ENCODE measurements at places on chromosomes 16 and 17.
A peak's percentile ranks its signal among the peaks of the same experiment; 100 is the strongest.

DNA sequence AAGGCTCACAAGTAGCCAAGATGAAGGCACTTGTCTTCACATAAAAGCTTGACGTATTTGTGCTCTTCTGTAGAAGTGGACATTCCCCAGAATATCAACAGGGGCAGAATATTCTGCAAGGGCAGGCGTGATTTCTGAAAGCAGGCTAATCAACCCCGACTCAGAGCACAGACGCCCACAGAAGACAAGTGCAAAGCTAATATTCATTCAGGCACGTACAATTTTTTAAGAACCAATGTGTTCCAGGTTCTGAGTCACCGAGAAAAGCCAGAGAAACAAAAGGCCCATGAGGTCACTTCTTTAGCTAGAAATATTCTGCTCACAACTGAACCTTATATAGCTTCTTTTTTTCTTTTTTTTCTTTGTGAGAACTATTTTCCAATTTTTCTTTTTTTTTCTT lies 121.6 kb downstream of the DNAH9 start:
- DNase-seq, result no peak

DNA sequence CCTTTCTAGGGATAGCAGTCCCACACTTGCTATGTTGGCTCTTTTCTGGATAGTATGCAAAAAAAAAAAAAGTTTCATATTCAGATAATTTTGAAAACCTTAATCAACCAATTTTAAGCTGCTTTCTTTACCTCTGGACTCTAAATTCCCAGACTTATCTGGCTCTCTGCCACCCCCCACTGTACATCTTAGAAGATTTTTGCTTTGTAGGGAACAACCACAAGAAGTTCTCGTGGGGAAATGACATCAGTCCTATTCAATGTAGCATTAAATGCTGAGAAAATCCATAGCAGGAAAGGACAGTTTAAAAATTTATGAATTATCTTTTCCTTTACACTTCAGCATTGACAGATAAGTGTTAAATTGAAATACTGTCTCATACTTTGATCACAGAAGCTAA lies 562.7 kb upstream of the HSBP1 start:
- DNase-seq, result no peak

DNA sequence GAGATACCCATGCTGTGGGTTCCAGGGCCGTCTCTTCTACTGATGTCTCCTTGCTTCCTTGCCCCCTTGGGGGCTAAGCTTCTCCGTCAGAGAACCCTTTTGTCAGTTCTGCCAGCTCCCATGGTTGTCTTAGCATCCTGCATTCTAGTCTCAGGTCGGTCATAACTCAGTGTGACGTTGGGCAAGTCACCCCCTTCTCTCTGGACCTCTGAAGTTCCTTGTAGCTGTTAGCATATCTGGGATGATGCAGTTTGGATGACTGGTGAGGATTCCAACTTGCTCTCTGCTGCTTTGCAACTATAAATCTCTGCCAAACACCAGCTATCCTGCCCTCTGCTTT lies 8.9 kb upstream of the MYL4 start:
- no peak for DNase-seq

GRCh38 chr17:48455791-48456190 lies 25.8 kb upstream of the SKAP1 start:
- DNase-seq, result no peak

GRCh38 chr16:21685034-21685455 lies 21.3 kb downstream of the OTOA start:
- no peak for DNase-seq

DNA sequence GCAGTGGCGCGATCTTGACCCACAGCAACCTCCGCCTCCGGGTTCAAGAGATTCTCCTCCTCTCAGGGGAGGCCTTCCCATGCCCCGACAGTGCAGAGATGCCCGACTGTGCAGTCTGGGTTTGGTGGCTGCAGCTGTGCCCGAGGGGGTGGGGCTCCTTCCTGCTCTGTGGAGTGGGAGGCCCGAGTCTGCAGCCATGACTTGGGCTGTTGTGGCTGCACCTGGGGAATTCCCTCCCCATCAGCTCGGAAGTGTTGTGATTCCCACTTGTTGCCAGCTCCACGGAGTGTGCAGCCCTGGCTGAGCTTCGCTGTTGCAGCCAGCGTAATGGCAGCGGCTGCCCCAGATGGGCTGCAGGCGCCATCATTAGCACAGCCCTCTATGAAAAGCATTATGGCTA lies 66.4 kb upstream of the SMIM36 start:
- DNase-seq, result peak; percentile 62

DNA sequence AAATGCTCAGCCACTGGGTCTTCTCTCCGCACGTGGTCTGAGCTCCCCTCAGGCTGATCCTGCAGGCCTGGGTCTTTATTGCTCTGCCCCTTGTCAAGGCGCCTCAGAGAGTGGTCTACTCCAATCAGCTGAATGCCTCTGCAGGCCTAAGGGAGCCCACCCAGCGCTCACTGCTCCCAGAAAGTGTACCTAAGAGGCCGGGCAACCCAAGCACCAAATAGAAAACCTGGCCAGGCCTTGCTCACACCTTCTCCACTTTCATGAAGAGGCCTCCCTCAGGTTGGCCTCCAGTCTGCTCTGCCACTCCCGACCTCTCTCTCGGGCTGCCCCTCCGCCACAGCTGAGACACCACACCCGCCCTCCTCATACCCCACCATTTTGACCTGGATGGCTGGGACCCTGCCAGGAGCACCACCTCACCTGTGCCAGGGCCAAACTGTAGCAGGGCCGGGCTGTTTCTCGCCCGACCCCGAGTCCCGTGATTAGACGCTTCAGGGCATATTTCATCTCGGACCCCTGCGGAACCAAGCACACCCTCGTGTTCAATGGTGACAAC lies 665 bp downstream of the MYBBP1A start:
- no peak for DNase-seq

GRCh38 chr16:88295671-88296436 lies 86.9 kb upstream of the ZNF469 start:
- DNase-seq, result no peak

- DNase-seq, result no peak
These were observed 23.0 kb downstream of the RARA start for GRCh38 chr17:40331743-40332641.

GRCh38 chr16:17135439-17135838 lies 335.3 kb downstream of the XYLT1 start:
- no peak for DNase-seq

DNA sequence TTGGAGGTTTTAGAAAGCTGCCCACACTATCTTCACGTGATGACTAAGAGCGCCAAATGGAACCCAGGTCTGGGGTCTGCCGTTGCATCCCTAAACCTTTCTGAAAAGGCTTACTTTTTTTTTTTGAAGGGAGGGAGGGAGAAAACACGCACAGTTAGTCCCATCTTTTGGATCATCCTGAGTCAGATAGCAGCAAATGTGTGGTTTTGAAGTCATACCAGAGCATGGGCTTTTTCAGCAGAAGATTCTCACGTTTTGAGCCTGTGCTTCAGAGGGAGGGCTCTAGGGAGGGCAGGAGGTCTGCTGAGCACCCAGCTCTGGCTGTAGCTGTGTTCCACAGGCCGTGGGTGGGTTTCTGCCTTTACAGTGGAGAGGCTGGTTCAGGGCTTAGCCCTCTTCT lies 194.7 kb downstream of the SNX29 start:
- DNase-seq, result no peak

- no peak for DNase-seq
These were observed 585.1 kb upstream of the CDH5 start for GRCh38 chr16:65781363-65781762.

Measured in kidney epithelial cell (primary cell).